ENCODE measurements at places on chromosomes 2 and 18. TPM values are rescaled to one million over a fixed set of nuclear protein-coding genes. Genes with fewer than 3 reads are reported as not detected.

The PIEZO2 gene
- not detected for polyA plus RNA-seq

The SMCHD1 gene
- polyA plus RNA-seq, result 17.8 TPM

- DNase-seq, result no peak
Measured at GRCh38 chr18:2303517-2304238, 267.6 kb downstream of the METTL4 start.

The CDKL4 gene
- polyA plus RNA-seq, result not detected

DNA sequence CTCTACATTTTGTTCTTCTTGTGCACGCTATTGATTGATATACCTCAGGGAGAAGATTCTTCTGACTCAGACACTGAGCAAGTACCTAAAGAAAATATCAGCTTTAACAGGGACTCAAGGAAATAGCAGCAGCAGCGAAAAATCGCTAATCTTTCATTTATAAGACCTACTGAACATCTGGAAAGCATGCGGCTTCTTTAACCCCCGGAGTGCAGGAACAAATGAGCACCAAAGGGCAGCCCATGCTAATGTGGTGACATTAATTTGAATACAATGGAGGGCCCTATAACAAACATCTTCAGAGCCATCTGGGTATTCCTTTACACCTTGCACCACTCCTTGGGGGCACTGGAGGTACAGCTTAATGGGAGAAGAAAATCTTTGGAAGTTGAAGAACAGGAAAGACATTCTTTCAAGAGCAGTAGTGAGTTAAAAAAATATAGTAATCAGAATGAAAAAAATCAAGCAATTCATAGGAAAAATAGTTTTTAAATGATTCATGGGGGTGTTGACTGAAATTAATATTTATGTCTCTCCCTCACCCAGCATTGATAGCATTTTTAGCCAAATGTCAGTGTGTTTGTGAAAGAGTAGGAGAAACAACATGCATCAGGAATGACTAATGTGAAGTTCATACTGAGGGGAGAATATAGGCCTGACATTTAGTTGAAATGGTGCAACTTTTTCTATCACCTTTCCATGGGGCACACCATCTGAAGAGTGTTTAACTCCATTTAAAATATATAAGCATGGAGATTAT lies 281.7 kb downstream of the HRH4 start:
- DNase-seq, result no peak

- DNase-seq, result no peak
Measured at GRCh38 chr2:73930386-73930785, 3.7 kb downstream of the DGUOK start.

DNA sequence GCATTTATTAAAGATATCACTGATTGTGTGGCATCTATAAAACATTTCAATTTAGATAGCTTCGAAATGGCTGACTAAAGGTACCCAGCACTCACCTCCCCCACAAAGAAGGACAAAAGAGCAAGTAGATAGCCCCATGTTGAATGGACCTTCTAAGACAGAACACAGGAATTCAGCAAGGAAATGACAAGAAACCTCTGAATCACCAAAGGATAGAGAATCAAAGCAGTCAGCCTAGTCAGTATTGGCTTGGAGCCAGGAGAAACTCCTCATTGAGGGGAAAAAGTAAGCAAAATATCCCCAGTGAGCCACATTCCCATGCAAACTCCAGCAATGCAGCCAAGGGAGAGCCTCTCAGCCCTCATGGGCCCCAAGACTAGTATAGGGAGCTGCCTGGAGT lies 113.7 kb downstream of the BARD1 start:
- no peak for DNase-seq

- DNase-seq, result no peak
Measured at GRCh38 chr18:23239885-23240608, 104.8 kb downstream of the CABLES1 start.

GRCh38 chr2:152036611-152037469 lies 62.0 kb downstream of the CACNB4 start:
- peak; percentile 53 for DNase-seq

All from immature natural killer cell (primary cell).